ENCODE measurements at places on chromosomes 7 and 10.

GRCh38 chr10:124992462-124993344, 50.8 kb downstream of the ZRANB1 start:
- DNase-seq = no peak

GRCh38 chr7:72805526-72806494, 22.2 kb downstream of the TYW1B start:
- no peak for DNase-seq

GRCh38 chr10:49025347-49025983, 85.8 kb upstream of the LRRC18 start:
- no peak for DNase-seq

DNA sequence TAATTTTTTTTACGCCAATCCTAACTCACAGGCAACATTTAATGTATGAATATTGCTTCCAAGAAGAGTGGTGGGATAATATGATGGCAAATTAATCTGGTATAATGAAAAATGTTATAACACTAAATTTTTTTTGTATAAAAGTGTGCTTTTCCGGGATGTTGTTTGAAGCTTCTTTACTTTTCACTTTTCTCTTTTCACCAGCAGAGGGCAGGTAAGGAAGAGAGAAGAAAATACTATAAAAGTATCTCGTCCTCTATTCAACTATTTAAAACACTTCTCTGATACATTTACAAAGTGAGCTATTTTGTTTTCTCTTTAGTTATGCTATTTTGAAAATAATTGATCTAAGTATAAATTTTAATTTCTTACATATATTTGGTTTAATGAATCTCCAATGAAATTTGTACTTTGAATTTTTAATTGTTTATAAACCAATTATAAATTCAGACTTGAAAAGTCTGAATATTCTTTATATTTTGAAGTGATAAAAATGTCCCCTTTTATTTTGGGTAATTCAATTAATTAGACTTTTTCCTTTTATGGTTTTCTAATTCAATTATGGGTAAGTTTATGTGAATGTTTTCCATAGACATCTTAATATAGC, 20.7 kb upstream of the CFTR start:
- no peak for DNase-seq

DNA sequence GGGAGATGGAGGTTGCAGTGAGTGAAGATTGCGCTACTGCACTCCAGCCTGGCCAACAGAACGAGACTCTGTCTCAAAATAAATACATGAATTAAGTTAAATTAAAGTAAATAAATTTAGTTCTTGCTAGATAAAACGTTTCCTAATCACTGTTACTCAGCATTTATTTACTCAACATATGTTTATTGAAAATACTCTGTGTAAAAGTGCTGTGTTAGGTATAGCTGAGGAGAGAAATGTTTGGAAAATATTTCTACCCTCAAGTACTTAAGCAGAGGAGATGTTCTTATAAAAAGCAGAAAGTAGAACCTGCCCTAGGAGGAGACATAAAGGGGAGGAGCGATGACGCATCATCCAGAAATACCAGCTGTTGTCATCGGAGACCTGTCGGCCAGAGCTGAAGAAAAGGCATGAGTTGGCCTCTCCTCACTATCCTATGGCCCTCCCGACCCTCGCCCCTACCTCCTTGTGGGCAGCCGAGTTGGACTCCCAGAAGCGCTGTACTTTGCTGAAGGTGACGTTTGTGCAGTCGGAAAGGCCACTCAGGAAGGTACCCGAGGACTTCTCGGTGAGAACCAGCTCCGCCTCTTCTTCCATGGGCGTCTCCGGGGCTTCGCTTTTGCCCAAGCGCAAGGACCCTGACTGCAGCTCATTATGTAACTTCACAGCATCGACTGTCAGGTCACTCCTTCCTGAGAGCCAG, 1.1 kb downstream of the RRP12 start:
- no peak for DNase-seq

DNA sequence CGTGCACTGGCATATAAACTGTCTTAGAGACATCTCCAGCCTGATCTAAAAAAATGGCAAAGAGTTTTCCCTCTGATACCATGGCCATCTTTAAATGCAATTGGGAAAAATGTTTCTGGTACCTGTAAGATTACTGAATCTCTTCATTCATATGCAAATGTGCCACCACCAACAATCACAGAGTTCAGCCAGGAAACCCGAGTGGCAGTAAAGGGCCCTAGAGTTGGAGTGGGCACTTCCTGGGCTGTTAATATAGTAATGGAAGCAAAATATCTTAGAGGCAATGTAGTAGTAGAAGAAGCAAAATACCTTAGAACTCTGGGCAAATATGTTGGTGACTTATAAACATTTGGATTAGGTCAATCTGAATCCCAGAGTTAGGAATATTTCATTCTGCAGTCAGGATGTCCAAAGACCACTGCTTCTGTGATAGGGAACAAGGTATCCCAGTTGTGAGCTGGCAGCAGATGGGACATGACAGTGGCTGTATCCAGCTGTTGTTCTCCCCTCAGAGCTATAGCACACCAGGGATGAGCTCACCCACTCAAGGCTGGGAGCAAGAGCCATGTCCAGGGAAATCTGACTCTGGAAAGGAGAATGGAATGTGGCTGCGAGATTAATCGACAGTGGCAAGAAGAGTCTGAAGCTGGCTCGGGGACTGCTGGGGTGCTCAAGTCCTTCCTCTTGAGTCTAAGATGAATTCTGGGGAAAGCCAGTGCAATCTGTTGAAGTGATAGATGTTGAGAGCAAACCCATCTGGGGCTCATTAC, 332.1 kb downstream of the PHTF2 start:
- no peak for DNase-seq

- no peak for DNase-seq
These were observed 15.2 kb downstream of the TMEM176B start for GRCh38 chr7:150784954-150785353.

DNA sequence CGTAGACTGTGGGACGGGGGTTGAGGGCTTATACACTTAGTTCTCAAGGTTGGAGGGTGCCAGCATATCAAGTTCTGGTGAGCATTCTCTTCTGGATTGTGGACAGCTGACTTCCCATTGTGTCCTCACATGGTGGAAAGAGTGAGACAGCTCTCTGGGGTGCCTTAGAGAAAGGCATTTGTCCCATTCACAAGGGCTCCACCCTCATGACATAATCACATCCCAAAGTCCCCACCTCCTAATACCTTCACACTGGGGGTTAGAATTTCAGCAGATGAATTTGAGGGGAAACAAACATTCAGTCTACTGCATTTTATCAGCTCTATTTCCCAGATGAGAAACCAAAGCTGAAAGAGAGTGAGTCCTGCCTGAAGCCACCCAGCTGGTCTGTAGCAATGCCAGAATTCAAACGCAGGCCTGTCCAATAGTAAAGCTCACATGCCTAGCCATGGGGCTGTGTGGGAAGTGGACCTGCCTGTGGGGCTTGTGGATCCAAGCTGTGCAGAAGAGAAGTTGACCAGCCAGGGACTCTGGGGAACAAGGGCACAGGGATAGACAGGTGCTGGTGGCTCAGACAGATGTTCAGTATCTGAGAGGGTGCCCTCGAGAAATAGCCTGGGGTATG, 34.9 kb upstream of the LOXL4 start:
- no peak for DNase-seq

DNA sequence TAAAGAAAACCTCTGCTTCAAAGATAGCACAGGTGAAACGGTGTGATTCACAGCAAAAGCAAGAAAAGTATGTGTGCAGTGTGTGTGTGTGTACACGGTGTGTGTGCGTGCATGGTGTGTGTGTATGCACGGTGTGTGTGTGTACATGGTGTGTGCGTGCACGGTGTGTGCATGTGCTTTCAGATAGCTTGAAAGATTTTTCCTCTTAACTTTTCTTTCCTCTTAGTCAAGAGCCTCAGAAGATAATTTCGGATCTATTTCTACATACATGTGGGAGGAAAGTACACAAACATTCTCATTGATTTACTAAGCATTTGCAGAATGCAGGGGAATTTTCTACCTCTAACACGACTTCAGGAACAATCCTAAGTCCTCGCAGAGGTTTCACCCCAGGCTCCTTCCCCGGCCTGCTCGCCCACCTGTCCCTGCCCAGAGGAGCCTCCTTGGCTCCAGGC, 2.9 kb downstream of the FGFR2 start:
- DNase-seq = no peak

DNA sequence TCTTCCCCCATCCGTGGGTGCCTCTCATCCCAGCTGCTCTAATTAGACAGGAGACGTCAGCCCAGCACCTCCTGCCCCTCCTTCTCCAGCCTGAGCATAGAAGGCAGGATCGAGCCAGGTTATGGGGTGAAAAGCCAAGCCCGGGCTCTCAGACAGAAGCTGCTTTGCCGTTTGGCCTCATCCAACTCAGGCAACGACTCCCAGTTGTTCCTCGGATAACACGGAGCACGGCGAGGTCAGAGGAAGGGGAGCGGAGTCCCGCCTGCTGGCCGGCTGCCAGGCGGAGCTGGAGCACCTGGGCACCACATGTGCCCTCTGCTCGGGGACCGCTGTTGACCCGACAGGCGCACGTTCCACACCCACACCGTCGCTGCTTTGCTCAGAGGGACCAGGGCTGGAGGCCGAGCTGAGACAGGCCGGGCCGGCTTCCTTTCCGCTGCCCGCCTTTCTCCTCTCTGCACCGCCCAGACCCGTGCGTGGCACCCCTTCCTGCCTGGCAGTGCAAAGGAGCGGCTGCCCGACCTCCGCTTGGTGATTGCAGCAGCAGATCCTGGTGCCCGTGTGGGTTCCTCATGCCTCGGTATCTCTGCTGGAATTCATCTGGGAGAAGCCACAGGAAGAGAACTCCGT, 21.6 kb upstream of the UNCX start:
- no peak for DNase-seq

- no peak for DNase-seq
These were observed 15.6 kb upstream of the EFCAB10 start for GRCh38 chr7:105596866-105597265.

DNA sequence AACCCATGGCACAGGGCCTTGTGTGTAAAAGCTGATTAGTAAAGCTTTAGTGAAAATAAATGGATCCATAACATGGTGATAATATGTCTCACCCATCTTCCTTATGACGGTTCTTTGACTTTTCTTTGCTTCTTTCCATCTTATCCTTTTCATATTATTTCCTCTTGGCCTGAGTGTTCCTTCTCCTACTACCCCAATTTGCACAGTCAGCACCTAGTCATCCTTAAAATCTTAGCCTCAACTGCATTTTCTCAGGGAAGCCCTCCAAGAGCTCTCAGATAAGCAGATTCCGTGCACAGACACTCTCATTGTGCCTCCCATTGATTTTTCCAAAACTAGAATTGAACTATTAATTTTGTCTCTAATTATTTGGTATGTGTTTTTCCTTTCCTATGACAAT, 112.4 kb downstream of the PTN start:
- DNase-seq = no peak

GRCh38 chr7:11379641-11380040, 406.0 kb downstream of the PHF14 start:
- DNase-seq = no peak

DNA sequence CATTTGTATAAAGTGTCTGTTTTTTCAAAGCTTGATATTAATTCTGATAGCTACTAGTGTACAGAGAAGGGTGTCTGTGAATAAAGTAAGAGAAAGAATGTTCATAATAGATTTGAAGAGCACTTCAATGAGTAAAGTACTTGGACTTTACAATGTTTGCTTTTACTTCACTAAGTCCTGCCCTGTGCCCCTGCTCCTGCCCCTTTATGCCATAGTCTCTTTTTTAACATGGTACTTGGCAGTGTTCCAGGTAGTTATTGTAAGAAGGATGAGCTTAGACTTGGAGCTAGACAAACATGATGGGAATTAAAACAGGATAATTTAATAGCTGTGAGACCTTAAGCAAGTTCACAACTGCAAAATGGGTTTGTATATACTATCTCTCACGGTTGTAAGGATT, 41.0 kb downstream of the ZEB1 start:
- DNase-seq = no peak

GRCh38 chr7:17094963-17095574, 203.4 kb upstream of the AHR start:
- DNase-seq = no peak

Measured in stimulated activated CD8-positive, alpha-beta memory T cell treated with anti-CD3 and anti-CD28 coated beads, Interleukin-7, amount 100 ng/mL, for 24 hours (primary cell).